A673 (cell line): ENCODE measurements at places on chromosomes 12 and 14.

DNA sequence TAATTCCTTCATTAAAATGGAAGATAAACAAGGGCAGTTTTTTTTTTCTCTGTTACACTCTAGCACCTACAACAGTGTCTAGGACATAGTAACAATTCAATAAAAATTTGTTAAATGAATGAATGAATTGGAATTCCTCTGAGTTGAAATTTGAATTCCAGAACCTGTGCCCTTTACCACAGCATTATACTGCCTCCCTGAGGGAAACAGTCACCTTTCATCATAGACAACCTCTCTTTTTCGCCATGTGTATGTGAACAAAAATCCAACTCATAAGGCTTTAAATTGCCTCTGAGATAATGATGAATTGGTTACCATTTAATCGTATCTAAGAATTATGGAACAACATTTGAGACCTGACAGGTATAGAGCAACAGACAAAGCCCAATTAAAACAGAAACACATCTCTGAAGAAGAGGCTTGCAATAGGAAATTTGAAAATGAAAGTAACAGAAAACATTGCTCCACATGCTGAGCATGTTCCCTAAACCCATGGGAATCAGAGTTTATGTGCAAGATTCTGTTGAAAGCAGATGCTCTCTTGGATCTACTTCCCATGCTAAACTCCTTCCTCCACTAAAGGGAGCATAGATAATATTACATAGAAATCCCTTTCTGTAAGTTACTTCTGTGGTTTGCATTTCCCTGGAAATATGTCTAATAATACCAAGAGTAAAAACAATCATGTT lies 657.8 kb downstream of the GALC start:
- peak; percentile 41 for DNase-seq

DNA sequence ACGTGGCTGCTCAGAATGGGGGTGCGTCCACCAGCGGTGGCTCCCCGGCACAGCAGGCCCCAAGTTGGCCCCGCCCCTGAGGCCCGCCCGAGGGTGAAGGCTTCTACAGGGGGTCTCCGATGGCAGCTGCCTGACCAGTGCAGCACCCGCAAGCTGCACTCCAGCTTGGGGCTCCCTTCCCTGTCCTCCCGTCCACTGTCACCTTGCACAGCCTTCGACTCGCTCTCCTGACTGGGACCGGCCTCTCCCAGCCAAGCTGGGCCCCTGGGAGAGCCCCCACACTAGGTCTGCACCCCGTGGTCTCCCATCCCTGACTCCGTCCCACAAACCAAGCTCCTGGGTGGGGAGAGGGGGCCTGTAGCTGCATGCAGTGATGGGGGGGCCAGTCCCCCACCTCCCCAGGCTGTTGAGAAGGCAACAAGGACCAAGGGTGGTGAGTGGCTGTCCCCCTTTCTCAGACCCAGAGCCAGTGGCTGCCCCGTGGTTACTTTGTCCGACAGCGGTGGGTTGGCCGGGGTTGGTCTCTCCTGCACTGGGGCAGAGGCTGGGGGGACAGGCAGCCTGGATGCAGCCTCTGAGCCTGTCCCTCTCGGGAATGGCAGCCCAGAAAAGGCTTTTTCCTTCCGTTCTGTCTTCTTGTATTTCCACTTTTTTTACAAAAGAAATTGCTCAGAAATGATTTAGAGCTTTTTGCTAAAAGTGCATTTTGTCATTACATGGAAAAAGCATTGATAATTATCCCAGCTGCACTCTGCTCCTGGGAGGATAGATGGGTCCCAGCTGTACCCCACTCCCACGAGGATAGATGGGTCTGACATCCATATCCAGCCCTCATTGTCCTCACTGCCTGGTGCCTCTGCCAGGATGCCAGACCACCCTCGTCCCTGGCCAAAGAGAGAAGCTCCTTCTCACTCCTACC lies 217.0 kb downstream of the KIF26A start:
- DNase-seq, result no peak

DNA sequence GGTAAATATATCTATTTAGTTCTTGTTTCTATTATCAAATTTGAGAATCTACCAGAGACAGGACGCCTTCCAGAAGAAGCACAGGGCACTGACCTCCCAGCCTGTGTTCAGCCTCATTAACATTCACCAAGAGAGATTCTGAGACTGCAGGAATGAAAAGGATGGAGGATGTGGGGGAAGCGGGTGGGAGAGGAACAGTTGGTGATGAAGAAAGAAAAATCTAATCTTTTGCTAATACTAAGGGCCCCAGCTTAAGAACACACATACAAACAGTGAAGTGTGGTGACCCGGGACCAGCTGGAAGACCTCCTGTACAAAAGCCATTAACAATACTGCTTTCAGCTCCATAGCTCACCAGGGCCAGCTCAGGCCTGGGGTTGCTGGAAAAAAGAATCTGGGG lies 160.5 kb downstream of the NUAK1 start:
- no peak for DNase-seq

- DNase-seq, result peak; percentile 17
These were observed 6.3 kb upstream of the SERPINA1 start for GRCh38 chr14:94394581-94395207.

GRCh38 chr14:96417254-96417653 lies 25.3 kb downstream of the AK7 start:
- DNase-seq, result no peak

- no peak for DNase-seq
These were observed 46.3 kb upstream of the TSPAN9 start for GRCh38 chr12:3030821-3031429.
